ENCODE measurements at places on chromosomes 5 and 9.
A peak's percentile ranks its signal among the peaks of the same experiment; 100 is the strongest.

- peak; percentile 87 for DNase-seq
Measured at GRCh38 chr5:96254980-96255691, 177.9 kb downstream of the PCSK1 start.

- peak; percentile 31 for DNase-seq
Measured at GRCh38 chr5:124823380-124823779, 76.9 kb upstream of the ZNF608 start.

DNA sequence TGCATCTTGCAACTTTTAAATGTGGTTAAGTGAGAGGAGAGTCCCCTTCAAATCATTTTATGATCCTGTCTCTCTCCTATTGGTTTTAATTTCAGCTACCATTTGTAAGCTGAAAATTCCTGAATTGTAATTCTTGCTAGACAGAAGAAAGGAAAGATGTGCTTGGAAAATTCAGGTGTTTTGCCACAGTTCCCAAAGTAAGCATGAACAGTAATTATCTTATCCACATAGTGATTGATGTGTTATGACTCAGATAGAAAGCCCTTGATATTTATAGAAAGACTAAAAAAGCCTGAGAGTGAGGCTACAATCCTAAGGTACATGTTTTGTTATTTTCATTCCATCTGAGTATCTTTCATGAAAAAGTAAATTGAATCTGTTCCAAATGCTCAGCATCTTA is 492.5 kb downstream of the MAT2B start:
- no peak for DNase-seq

DNA sequence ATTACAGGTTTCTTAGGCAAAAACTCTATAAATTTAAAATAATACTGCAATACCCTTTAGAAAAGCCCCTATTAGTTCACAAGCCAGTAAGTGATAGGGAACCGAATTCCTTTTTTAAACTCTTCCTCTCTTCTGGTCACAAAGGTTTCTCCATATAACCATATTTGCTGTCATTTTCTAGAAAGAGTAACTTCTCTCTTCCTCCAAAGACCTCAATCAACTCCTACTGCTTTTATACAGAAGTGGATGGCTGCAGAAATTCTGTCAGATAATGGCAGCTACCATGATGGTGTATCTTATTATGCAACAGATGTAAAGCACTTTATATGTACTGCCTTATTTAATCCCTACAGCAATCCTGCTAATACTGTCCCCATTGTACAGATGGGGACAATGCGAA is 6.2 kb downstream of the TUT7 start:
- no peak for DNase-seq

DNA sequence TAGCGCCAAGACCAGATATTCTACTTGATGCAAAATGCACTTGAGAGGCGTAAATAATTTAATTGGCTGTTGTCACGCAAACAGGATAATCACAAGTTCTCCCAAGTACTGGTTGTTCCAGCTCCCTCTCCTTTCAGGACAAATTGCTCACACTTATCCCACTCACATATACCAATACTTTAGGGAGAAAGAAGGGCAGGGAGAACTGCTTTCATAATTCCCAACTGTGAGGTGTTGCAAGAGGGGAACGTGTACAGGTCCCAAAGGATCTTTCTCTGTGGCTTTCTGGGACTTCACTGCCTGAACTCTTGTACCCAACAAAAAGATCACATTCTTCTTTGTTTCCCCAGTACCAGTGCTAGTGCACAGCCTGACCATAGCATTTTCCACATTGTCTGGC is 21.5 kb upstream of the TGFBI start:
- no peak for DNase-seq

DNA sequence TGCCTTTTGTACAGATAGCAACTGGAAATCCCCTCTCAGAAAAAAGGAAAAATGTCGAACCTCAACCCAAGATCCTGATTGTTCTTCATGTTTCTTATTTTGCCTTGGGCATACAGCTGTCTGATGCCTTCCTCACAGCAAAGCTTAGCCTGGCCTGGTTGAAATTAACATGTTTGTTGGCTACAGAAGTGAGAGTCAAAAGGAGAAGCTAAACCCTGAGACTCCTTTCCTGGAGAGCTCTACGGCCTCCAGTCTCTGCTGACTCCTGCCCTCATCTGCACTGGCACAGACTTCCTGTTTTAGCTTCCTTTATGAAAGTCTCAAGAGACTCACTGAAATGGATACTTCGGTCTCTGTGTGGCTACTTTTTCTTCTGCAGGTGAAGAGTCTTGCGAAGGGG is 186.7 kb downstream of the PARP8 start:
- no peak for DNase-seq

DNA sequence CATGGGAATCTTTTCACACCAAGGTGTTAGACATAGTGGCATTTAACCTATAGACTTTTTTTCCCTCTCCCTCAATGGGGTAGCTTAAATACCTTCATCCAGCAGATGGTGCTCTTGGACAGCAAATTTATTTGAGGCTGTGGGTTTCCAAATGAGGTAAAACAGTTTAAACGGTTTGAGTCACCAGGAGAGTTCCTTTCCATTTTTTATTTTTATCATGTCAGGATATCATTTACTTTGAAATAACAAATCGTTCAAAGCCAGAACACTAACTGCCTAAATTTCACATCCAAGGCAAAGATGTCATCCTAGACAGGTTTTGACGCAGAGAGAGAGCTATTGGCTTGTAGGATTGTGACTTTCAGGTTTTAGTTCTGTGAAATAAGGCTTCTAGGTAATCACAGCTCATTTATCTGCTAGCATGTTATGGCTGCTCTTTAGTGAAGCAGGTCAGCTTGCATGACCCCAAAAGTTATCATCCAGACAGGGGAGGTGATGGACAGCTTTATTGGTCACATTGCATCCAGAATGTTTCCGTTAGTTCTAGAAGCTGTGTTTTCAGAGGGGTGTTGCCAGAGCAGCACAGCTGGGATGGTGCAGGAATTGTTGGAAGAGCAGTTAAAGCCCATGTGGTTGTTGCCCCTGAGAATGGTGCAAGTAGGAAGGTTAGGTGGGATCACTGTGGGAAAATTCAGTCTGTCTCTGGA is 69.8 kb downstream of the KDM4C start:
- peak; percentile 68 for DNase-seq

- DNase-seq: no peak
Measured at GRCh38 chr9:116964258-116964657, 277.2 kb downstream of the TRIM32 start.

DNA sequence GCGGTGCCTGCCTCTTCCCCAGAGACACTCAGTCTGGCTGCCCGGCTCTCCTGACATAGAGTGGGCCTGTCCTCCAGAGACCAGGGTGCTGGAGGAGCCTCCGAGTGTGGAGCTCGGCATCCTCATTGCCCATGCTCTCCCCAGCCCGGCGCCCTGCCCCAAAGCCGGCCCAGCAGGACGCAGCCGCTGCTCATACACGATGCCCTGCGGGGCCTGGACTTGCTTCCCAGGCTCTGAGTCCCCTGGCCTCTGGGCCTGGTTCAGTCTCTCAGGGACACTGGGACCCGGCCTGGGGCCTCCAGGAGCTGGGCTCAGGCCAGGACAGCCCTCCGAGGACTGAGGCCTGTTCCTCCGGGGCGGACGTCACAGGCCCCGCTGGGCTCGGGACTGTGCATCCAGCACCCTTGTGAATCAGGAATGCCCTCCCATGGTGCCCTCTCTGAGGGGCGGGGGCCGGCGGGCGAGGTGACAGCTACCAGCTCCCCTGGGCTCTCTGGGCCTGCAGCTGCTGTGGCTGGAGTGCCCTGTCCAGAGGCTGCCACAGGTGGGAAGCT is 23.2 kb downstream of the TPPP start:
- no peak for DNase-seq

- no peak for DNase-seq
Measured at GRCh38 chr9:338602-339001, 123.9 kb downstream of the DOCK8 start.

- no peak for DNase-seq
Measured at GRCh38 chr9:137023583-137023991, 4.5 kb downstream of the ABCA2 start.

DNA sequence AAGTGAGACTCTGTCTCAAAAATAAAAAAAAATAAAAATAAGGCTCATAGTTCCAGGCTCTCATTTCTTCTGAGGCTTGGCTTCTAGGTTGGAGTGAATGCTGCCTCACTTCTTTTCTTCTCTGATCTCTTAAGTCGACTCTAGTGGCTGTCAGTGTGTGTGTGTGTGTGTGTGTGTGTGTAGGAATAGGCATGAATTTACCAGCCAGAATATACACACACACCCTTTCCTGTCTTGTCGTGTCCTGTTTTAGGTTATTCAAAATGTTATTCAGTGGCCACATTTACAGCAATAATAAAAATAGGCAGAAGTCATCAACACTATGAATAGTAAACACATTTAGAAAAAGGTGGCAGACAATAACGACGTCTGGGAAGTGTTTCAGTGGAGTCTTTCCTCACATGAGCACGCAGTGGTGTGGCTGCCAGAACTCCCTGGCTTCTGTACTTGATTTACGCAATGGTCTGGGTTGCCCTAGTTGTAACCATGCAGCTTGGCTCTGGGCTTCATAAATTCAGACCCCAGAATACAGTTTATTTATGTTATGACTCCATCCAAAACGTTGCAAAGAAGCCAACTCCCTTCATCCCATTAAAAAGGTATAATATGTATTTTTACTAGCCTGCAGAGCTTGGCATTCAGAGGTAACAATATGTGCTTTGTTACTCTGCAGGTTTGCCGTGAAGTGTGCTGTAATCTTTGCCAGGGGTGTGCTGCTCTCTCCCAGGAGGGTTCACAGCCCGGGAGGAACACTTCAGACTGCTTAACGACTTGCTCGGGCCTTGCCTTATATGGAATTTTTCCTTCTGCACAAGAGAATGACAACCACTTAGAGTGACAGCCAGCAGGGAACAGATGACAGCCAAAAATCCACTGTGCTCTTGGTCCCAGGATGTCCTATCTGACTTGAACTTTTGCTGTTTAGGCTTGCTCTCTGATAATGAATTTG is 34.4 kb upstream of the PALM2AKAP2 start:
- peak; percentile 47 for DNase-seq

GRCh38 chr9:124735121-124735520 is 36.0 kb downstream of the NR6A1 start:
- peak; percentile 74 for DNase-seq

Measured in adipocyte (in vitro differentiated cells).